Amniotic epithelial cell (primary cell): ENCODE measurements at places on chromosomes 5 and 9.

GRCh38 chr9:124665391-124666058 lies 105.6 kb downstream of the NR6A1 start:
- peak; percentile 61 for DNase-seq

DNA sequence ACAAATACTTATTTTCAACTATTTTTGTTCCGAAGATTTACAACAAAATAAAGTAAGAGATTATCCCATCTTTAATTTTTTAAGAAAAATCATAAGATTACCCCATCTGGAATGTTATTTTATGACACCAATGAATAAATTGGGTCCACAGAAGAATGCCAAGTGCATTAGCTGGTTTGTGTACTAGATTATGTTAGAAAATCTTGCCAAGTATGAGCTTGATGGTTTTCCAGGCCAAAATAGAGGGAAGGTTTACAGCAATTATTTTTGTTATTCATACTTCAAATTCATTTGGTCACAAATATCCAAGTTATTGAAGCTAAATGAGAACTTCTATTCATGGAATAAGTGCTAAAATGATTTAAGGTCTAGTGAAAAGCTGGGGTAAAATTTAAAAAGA lies 109.4 kb upstream of the DMRTA1 start:
- DNase-seq, result no peak

DNA sequence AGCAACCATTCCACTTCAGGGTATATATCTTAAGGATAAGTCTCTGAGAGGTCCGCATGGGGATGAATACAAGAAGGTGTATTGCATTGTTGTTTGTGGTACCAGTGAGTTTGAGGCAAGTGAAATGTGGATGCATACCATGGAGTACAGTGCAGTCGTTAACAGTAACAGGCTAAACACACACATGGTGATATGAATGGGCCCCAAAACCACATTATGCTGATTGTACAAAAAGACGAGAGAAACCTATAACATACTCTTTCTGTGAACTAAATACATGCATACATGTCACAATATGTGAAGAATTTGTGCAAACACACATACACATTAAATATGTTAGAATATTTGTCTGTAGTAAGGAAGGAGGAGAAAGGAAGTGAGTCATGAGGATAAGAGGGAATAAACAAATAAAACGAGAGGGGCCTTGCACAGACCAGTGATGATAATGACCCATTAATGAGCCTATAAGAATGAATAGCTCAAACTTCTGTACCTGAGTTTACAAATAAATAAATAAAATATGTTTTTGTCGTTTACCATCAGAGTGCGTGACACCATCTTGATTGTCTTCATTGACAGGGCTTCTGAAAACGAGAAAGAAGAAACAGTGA lies 66.5 kb upstream of the RICTOR start:
- DNase-seq, result no peak

DNA sequence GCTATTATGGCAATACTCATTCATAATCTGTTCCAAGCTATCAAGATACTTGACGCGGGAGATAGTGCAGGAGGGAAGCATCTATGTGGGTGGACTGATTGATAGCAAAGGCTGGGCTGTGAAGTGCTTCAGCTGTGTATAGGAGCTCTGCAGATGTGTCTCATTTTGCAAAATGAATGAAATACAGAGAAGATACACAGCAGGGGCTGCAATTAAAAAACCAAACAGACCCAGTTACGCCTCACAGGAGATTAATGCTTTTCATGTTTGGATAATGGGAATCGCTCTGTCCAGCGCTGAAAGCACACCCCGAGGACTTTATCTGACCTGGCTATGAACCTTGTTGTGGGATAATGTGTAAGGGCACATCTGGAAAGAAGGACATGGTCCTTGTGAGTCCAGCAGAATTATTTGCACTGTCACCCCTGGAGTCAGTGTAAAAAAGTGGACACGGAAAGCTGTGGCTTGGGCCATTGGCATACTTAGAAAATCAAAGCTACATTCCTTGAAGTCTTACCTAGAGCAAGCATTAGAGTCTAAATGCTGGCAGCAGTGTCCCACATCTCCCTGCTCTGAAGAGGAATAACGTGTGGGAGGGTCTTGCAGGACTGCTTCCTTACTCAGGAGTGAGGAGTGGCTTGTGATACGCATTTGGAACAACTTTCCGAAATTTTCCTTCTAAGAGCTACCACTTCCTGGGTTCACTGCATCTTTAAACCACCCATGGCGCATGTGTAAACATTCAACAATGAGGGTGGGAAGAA lies 2.6 kb downstream of the SH3RF2 start:
- DNase-seq, result peak; percentile 52

- no peak for DNase-seq
Measured at GRCh38 chr9:95103281-95103771, 214.2 kb downstream of the FANCC start.

GRCh38 chr9:113293285-113293878 lies 9.8 kb downstream of the RNF183 start:
- DNase-seq, result no peak

DNA sequence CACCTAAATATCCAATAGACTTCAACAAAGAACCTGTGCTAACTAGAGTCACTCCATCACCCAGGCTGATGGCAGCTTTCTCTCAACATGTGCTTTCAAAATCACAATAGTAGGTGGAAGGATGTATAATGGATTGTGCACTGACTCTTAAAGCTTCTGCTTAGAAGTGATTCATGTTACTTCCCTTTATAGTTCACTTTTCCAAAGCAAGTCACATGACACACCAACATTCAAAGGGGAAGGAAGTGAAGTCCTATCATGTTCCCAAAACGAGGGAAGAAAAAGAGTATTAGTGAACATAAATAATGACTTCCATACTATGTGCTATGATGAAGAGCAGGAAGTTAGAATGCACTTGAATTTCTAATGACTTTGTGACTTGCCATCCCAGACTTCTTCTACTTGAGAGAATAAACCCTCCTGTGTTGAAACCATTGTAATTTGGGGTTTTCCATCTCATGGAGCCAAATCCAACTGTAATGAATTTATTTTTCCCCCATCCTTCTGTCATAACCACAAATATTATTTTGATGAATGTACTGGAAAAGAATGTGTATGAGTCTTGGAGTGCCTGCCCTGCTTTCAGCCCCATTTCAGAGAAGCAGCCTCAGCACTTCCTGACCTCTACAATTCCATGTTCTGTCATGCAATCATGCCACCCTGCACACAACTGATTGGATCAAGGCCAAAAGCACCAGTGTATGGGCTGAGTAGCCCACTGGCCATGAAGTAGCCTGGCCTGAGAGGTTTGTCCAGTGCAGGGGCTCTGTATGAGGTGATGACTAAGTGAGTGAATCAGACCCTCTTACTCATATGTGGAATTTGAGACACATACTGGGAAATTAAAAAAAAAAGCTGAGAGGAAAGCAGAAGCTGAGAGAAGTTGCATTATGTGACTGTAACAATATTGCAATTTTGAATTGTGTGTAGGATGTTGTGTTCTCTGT lies 525.9 kb upstream of the CLINT1 start:
- DNase-seq, result peak; percentile 92

DNA sequence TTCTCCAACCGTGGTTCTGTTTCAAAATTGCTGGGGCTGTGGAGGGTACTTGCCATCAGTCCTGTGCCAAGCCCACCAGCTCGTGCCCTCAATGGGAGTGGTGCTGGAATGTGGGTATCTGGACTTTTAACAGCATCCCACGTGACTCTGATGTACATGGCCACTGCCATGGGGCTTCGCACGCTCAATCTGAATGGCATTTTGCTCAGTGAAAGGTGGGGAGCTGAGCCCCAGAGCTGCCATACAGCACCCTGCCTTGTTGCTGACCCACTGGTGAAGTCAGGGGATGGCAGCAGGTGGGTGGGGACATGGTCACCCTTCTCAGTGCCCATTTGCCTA lies 16.6 kb upstream of the SYNPO start:
- DNase-seq, result no peak
